ENCODE measurements at places on chromosomes 7 and 10.

DNA sequence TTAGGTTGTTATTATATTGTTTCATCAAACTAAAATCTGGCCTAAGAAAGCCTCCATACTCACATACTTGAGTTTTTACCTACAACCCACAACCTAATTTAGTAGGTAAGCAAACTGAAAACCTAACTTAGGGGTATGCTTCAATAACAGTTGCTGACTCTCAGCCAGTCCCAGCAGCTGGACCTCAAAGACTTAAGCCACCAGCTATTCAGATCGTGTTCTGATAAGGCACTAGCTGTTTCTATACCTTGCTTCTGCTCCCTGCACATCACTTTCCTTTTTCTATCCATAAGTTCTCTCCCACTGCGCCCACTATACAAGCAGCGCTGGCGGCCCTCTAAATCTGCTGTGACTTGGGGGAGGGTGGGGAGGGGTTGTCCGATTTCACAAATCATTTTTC lies 42.3 kb downstream of the SUGCT start:
- no peak for DNase-seq

DNA sequence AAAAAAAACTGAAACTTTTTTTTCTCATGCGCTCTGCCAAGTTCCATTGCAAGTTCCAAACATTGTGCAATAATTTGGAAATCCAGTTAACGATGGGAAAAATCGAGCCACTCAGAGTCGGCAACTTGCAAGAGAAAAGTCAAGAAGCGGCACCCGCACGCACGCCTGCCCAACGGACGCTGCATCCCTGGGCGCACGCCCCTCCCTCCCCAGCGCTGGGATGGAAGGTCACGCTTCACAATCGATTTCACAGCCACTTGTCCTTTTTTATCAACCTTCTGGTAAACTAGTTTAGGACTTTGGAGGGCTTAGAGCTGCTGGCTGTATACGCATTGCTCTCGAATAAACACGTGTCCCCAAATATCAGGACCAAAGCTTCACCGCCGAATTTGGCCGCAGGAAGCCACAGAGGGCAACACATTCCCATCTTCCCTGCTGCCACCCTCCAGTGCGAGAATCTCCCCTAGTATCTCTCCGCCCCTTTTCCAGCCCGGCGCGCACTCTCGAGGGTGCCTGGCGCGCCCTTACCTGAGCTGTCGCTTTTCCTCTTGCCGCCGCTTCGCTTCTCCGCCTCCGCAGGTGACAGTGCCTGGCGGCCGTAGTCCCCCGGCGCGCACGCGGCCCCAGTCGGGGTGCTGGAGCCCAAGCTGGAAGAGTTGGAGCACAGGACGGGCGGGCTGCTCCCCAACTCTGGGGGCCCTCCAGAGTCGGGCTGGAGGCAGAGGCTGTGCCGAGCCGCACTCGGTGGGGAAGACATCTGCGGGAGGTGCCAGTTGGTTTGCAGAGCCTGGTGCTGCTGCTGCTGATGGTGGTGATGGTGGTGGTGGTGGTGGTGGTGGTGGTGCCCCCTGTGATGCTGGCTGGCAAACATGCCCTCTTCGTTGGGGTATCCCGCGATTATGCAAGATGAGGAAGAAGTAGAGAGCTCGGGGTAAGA lies 857 bp downstream of the MEOX2 start:
- no peak for DNase-seq

- no peak for DNase-seq
Measured at GRCh38 chr7:73682745-73683055, 553 bp downstream of the DNAJC30 start.

- no peak for DNase-seq
Measured at GRCh38 chr7:151104411-151105235, 18.3 kb downstream of the AGAP3 start.

DNA sequence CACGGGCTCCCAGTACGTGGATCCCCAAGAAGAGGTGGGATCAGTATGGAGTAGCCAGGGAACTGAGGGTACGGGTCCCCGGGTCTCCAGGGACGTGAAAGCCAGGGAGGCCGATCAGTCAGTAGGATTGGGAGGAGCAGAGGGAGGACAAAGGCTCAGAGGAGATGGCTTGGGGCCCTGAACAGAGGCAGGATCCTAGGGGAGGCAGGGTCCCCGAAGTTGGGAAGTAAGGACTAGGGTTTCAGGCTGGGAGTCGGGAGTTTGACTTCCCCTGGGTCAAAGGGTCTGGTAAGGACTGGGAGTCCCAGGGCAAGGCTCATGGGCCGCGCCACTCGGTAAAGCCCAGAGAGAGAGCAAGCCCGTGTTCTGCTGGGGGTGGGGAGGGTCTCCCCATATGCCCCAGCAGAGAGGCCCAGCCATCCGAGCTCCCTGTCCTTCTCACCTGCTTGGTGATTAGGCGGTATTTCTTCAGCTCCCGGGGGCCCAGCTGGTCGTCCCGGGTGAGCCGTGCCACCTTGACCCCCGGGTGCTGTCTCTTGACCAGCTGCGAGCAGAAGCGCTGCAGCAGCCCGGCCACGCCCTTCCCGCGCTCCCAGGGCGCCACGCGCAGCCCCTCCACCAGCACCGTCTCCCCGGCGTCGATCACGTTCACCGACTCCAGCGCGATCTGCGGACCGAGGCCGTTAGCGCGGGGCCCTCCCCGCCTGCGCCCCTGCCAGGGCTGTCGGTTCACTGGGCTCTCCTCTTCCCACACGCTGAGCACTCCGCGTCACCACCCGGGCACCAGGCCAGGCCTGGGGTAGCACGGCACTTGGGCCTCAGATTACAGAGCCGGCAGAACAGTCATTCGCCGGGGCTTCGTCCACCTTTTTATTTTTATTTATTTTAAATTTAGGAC lies 7.0 kb downstream of the NAT16 start:
- DNase-seq, result no peak

DNA sequence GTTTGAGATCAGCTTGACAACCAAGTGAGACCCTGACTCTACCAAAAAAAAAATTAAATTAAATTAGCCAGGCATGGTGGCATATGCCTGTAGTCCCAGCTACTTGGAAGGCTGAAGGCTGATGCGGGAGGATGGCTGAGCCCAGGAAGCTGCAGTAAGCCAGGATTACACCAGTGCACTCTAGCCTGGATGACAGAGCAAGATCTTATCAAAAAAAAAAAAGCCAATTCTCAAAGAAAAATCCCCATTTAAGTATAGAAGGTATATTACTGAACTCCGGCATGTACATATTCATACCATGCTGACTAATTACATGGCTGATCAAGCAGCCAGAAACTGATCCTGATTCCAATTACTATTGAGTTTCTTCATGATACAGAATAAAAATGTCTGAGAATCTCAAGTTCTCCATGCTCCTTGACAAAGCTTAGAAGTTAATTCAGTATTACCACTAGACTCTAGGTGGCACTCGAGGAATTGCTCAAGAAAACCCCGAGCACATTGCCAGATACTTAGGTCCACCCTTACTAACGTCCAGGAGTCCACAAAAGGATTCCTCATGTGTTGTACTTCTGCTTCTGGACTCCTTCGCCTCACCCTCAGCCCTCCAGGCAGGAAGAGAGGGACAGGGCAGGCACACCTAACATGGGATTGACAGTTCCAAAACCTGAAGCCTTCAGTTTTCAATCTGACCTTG lies 148.9 kb downstream of the PARD3 start:
- DNase-seq, result no peak

DNA sequence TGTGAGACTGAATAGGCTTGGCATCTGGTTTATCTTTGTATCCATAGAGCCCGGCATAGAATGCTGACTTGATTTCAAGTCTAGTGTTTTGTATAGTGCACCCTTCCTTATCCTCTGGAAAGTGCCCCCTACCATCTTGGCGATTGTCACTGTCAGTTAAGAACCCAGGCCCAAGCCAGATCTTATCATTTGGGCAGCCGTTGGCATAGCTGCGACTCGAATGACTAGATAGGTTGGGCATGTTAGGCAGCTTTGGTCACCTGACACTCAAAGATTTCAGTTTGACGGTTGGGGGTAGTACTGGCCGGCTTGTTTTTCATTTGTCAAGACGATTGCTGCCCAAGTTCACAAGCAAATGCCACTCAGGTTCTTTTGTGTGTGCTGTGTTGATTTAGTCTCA lies 6.6 kb downstream of the NIPSNAP2 start:
- no peak for DNase-seq

GRCh38 chr7:93910076-93910994 lies 4.0 kb downstream of the GNGT1 start:
- DNase-seq, result no peak

DNA sequence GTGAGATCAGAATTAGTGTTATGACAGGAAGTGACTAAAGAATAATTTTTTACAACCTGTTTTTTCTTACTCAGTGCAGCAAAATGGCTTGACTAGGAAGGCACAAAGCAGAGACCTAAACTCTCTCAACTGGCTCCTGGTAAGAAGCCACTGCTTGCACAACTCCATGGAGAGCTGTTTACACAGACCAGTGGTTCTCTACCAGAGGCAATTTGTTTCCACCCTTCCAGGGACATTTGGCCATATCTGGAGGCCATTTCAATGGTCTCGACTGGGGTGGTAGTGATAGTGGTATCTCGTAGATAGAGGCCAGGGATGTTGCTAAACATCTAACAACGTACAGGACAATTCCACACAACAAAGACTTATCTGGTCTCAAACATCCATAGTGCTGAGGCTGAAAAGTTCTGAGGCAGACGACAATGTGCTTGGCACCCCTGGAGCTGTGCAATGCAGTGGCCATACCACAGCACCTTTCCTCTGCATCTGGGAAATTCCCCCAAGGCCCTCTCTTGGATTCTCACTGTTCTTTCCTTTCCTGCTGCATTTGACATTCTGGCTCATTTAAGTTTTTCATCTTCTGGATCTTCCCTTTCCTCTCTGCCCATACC lies 105.4 kb upstream of the LAMB4 start:
- no peak for DNase-seq

DNA sequence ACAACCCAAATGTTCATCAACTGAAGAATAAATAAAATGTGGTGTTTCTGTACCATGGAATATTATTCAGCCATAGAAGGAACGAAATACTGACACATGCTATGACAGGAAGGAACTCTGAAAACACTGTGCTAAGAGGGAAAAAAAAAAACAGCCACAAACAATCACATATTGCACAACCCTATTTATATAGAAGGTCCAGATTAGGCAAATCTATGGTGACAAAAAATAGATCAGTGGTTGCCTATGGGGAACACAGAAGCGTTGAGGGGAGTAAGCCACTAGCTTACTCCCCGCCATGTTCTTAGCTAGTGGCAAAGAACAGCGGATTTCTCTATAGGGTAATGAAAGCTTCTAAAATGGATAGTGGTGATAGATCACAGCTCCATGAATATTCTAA lies 198.4 kb downstream of the TPST1 start:
- no peak for DNase-seq

- no peak for DNase-seq
Measured at GRCh38 chr7:155207326-155208002, 90.2 kb upstream of the INSIG1 start.

GRCh38 chr10:49310460-49310859 lies 11.5 kb downstream of the C10orf71 start:
- DNase-seq, result no peak

DNA sequence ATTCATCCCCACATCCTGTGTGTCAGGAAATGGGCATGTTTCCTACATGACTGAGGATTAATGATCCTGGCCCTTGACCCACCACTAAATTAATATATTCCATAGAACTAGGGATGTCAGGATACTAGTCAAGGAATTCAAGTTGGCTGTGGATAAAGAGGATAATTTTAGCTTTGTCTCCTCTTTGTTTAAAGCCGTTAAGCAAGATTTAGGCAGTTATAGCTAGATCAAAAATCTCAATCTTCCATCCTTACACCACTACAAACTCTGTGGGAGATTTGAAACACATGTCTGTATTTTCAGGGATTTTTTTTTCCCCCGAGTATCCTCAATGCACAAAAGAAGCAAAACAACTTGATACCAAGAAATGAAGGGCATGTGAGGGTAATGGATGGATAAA lies 417.1 kb downstream of the MAGI2 start:
- DNase-seq, result no peak

Measured in CD4-positive, alpha-beta memory T cell (primary cell).